ENCODE measurements at places on chromosomes 4 and X. TPM values are rescaled to one million over a fixed set of nuclear protein-coding genes. Genes with fewer than 3 reads are reported as not detected.

Gene ATOH1
- not detected for total RNA-seq

Gene PABPC1L2A
- total RNA-seq, result not detected

Gene SSX2
- not detected for total RNA-seq

Gene CYLC1
- not detected for total RNA-seq

Gene PCYT1B
- total RNA-seq, result under 0.01 TPM

Gene SRPK3
- not detected for total RNA-seq

Gene PRRG3
- total RNA-seq, result not detected

Gene CSAG1
- total RNA-seq, result not detected

Gene CT45A10
- not detected for total RNA-seq

Gene TMEM255A
- not detected for total RNA-seq

Gene MAGEE2
- not detected for total RNA-seq

Gene FAM47E
- total RNA-seq, result not detected

Gene CXCL3
- total RNA-seq, result 0.33 TPM

Gene RBM46
- total RNA-seq, result 0.10 TPM

Gene GYPB
- not detected for total RNA-seq

Gene S100G
- not detected for total RNA-seq

Gene SOWAHD
- not detected for total RNA-seq

Gene ANK2
- 9.4 TPM for total RNA-seq

Gene EDA2R
- total RNA-seq, result 7.5 TPM

Gene MAOA
- total RNA-seq, result 65.0 TPM

Gene PNMA6F
- total RNA-seq, result not detected

Gene SSX5
- total RNA-seq, result not detected

Gene RAB41
- not detected for total RNA-seq

Gene TRO
- total RNA-seq, result 4.5 TPM

Gene ARR3
- not detected for total RNA-seq

Gene TMEM47
- total RNA-seq, result 43.4 TPM

Gene TLL1
- total RNA-seq, result 15.7 TPM

Data from vein endothelial cell (primary cell).